Vagina (tissue), 2 donors: ENCODE measurements at places on chromosomes 4 and X.

- DNase-seq: no peak
Measured at GRCh38 chr4:13530823-13531624, 13.3 kb downstream of the NKX3-2 start.

GRCh38 chrX:122934131-122934530 is 249.9 kb upstream of the GRIA3 start:
- no peak for DNase-seq

- DNase-seq: no peak
Measured at GRCh38 chrX:31550158-31550557, 478.3 kb upstream of the FTHL17 start.

DNA sequence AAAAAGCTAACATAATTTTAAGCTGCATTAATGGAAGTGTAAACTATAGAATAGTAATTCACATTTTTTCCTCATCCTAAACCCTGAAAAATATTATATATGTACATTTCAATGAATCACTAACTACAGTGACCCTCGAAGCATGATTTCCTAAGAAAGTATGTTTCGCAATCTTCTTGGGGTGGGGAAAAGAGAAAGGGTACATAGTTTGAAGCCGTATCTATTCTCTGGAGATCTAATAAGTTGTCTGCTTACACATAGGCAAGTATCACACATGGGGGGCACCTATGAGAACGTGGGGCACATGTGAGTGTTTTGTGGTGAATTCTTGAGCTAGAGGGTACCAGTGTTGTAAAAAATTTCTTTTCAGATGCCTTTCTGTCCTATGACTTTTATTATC is 71.2 kb downstream of the JADE1 start:
- no peak for DNase-seq

DNA sequence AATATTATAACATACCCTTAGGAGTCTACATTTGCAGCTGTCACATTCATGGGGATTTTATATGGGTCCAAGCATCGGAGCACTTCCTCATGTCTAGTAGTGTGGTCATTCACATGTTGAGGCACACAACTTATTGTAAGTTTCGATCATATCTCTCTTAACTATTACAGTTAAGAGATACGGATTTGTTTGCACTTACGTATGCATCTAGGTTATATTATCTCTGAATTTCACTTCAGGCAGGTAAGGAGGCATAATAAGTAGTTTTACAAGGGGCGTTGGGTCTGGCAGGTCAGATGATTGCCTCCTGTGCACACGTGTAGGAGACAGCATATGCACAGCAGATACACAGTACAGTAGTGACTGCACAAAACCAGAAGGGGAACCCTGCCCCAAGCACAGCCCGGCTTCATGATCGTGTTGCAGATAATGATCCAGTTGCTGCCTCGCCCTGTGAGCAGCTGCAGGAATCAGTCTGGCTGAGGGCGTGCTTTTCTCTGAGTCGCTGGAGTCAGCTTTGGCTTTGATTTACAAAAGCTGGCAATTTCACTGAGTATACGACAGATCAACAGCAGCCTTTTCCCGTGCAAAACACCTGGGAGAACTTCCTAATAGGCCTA is 302.9 kb upstream of the GATB start:
- no peak for DNase-seq

- no peak for DNase-seq
Measured at GRCh38 chr4:38013461-38014366, 53.5 kb downstream of the PTTG2 start.

GRCh38 chr4:77415689-77416088 is 189.9 kb upstream of the CXCL13 start:
- no peak for DNase-seq

- no peak for DNase-seq
Measured at GRCh38 chrX:30943984-30944383, 54.9 kb upstream of the TAB3 start.

DNA sequence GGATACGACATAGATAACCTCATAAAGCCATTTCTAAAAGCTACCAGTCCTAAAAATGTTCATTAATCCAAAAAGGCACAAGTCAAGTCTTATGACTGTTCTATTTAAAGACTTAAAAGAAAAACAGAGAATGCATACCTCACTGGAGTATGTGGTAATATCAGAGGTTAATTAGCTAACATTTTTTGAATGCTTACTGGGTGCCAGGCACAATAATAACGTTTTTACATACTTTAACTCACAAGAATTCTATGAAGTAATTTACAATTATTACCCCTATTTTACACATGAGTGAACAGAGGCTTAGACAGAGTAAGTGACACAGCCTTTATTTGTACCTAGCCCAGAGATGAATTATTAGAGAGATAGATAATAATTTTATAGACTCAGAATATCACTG is 207.5 kb downstream of the PDGFC start:
- DNase-seq: no peak

- no peak for DNase-seq
Measured at GRCh38 chr4:23455456-23456158, 434.2 kb downstream of the PPARGC1A start.

GRCh38 chr4:70114096-70114495 is 39.9 kb upstream of the PRR27 start:
- no peak for DNase-seq

GRCh38 chr4:137674066-137674465 is 141.8 kb upstream of the PCDH18 start:
- DNase-seq: no peak

DNA sequence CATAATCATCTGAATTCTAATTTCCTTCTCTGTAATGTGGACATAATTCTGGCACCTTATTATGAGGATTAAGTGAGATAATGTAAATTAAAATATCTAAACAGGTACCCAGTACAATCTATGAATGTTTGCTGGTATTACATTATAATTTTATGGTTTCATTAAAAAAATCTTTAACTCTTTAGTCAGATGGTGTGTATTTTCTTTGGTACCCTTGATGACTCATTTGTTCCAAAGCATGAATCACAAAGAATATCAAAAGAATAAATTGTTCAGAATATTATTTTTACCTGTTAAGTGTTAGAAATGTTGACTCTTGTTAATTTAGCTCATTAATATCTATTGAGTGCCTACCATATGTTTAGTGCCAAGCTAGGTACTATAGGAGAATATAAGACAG is 74.3 kb downstream of the SNX25 start:
- DNase-seq: no peak

GRCh38 chr4:101345596-101346350 is 1.6 kb downstream of the PPP3CA start:
- no peak for DNase-seq

DNA sequence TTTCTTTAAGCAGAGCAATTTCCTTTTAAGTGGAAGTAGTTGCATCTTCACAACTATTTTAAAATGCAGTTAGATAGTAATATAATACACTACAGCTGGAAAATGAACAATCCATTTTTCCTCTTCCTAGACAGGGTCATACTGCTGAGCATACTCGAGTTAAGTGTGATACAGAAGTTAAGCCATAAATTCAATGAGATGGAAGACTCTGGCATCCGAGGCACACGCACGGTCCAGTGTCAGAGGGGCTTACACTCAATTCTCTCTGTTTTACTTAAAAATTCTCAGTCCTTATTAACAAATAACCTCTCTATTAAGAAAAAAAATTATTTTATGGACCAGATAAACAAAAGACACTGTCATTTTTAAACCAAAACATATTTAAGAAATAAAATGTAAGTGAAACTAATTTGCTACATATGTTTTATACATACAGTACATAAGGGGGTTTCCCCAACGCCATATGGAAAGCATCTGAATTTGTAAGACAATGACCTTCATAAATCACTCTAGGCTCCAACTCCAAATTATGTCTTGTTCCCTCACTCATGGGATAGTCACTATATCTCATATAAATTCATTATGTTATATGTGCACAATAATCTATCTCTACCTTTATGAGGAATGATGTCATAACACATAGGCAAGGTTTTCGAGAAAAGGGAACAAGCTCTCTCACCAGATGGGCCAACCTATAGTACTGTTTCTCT is 315.3 kb downstream of the PAPSS1 start:
- no peak for DNase-seq

GRCh38 chrX:125533352-125533751 is 213.7 kb downstream of the TEX13C start:
- DNase-seq: no peak

- no peak for DNase-seq
Measured at GRCh38 chr4:184410748-184411147, 63.6 kb downstream of the IRF2 start.

DNA sequence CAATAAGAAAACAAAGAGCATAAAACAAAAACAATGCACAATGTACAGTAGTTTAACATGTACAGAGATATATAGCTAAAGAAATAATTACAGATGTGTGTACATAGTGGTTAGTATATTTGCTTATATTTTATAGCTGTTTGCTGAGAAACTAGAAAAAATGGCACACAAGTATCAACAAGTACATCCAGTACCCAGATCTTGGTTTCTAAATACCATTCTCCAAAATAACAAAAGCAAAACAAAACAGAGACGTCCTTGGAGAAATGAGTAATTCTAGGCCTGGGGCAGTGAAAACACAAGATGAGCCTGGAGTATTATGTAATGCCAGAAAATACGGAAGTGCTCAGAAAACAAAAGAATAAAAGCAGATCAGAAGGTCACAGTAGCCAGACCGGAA is 189.6 kb downstream of the TMEM47 start:
- no peak for DNase-seq
